ENCODE measurements at places on chromosomes 1 and 21. TPM values are rescaled to one million over a fixed set of nuclear protein-coding genes. Genes with fewer than 3 reads are reported as not detected.
A peak's percentile ranks its signal among the peaks of the same experiment; 100 is the strongest.

GRCh38 chr1:234926559-234927311 lies 201.9 kb downstream of the TOMM20 start:
- peaks cover 26% of the 10 kb centered on the region for H3K4me1 ChIP-seq
- H3K27me3 ChIP-seq: no peaks in the 10 kb centered on the region
- H3K4me3 ChIP-seq: no peak overlapping the region
- peak overlapping the region; percentile 92 for H3K27ac ChIP-seq

GRCh38 chr1:41200728-41201127 lies 41.4 kb downstream of the SCMH1 start:
- DNase-seq: no peak
- H3K27ac ChIP-seq: no peak overlapping the region
- H3K36me3 ChIP-seq: peaks cover 13% of the 10 kb centered on the region
- H3K27me3 ChIP-seq: no peaks in the 10 kb centered on the region
- no peaks in the 10 kb centered on the region for H3K4me1 ChIP-seq
- H3K4me3 ChIP-seq: no peak overlapping the region

GRCh38 chr1:34131396-34132160 lies 33.5 kb downstream of the CSMD2 start:
- H3K27me3 ChIP-seq: 0 out of 2 replicates have a peak, but pooled peaks cover 6% of the 10 kb centered on the region
- DNase-seq: no peak
- H3K36me3 ChIP-seq: no peaks in the 10 kb centered on the region
- H3K27ac ChIP-seq: no peak overlapping the region

DNA sequence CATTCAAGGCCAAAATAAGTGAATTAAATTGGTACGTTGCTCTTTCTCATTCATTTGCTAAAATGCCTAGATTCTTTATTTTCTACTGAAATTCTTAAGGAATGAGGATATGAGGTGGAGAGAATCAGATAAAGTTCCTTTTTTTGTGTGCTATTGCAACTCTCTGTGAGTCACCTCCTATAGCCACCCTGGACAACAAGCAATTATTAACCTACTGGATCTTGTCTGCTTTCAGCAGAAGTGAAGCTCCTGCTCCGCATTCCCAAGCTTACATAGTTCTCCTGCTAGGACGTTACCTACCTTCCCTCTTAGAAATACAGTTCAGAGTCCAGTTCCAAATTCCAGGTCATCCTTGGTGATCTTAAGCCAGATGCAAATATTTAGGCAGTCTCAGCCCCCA lies 4.8 kb upstream of the KCNJ6 start:
- no peak overlapping the region for H3K27ac ChIP-seq
- H3K36me3 ChIP-seq: no peaks in the 10 kb centered on the region
- H3K4me3 ChIP-seq: no peak overlapping the region
- peak; percentile 25 for DNase-seq
- H3K27me3 ChIP-seq: peaks cover 13% of the 10 kb centered on the region

Gene OTUD3
- total RNA-seq: 9.7 TPM

DNA sequence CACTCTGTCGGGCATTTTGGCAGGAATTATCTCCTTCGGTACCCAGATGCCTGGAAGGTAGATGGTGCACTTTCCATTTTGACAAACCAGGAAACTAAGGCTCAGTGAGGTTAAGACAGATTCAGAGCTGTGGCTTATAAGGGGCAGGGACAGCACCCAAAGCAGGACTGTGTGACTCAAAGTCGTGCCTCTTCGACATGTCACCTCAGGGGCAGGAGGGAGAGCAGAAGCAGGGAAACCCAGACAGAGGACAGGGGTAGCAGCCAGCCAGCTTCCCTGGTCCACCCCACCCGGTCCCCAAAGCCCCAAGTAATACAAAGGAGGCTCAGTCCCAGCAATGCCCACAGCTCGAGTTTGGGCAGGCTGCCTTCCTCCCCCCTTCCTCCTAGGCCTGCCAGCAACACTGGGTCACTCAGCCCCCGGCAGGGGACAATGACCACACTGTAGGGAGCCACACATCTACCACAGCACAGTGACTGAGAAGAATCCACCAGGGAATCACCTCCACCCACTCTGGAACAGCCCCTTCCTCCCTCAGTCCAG lies 2.5 kb downstream of the RHOC start:
- no peaks in the 10 kb centered on the region for H3K27me3 ChIP-seq
- H3K36me3 ChIP-seq: peaks cover 16% of the 10 kb centered on the region
- H3K27ac ChIP-seq: peak overlapping the region; percentile 97
- DNase-seq: no peak
- H3K4me3 ChIP-seq: peak overlapping the region; percentile 97

Measured in PC-3 (cell line).